ENCODE measurements at places on chromosomes 6 and 20. TPM values are rescaled to one million over a fixed set of nuclear protein-coding genes. Genes with fewer than 3 reads are reported as not detected.

Gene MMUT
- total RNA-seq = 16.2 TPM

Gene BMP5
- total RNA-seq = 0.36 TPM

Gene CEP57L1
- total RNA-seq = 23.6 TPM

Gene ERMARD
- 23.3 TPM for total RNA-seq

Gene SOX18
- total RNA-seq = under 0.01 TPM

Gene PNPLA1
- total RNA-seq = not detected

Gene EEF1A2
- total RNA-seq = not detected

Gene BPIFB2
- not detected for total RNA-seq

Gene TMC2
- not detected for total RNA-seq

Gene FAM83C
- total RNA-seq = not detected

Gene PLEKHG1
- 0.88 TPM for total RNA-seq

Gene POPDC3
- total RNA-seq = 32.6 TPM

Gene UBE2J1
- total RNA-seq = 44.5 TPM

Gene TNNC2
- total RNA-seq = 0.29 TPM

Gene CRISP3
- not detected for total RNA-seq

Gene DLL1
- 0.36 TPM for total RNA-seq

Gene DEFB132
- total RNA-seq = not detected

Gene PREX1
- 12.7 TPM for total RNA-seq

Gene SPINT3
- total RNA-seq = not detected

Gene PPP1R3G
- 3.3 TPM for total RNA-seq

Gene OR2B6
- total RNA-seq = not detected

Gene UBD
- total RNA-seq = not detected

Gene NKX2-2
- not detected for total RNA-seq

Gene ENPP4
- 10.0 TPM for total RNA-seq

Gene SMLR1
- not detected for total RNA-seq

Gene TFAP2A
- total RNA-seq = 0.36 TPM

Gene COL19A1
- not detected for total RNA-seq

Gene SLC18B1
- total RNA-seq = 6.9 TPM

Gene SAPCD1
- 0.59 TPM for total RNA-seq

Gene OOEP
- total RNA-seq = 0.36 TPM

Gene ADAM33
- total RNA-seq = 3.5 TPM

Gene ABHD16B
- total RNA-seq = not detected

Gene ASF1A
- total RNA-seq = 16.2 TPM

Gene NKAIN4
- total RNA-seq = not detected

Gene GPR6
- total RNA-seq = not detected

Gene CBLN4
- total RNA-seq = under 0.01 TPM

Gene TP53TG5
- total RNA-seq = not detected

Gene PSORS1C2
- not detected for total RNA-seq

Gene SCGN
- not detected for total RNA-seq

Gene GLP1R
- not detected for total RNA-seq

Gene LHFPL5
- not detected for total RNA-seq

Gene PRKN
- 2.9 TPM for total RNA-seq

Gene MYLK4
- total RNA-seq = 0.36 TPM

Gene ZNF76
- total RNA-seq = 22.7 TPM

Gene KIAA1755
- 2.7 TPM for total RNA-seq

Gene SYCP2
- total RNA-seq = 1.4 TPM

Measured in osteoblast (primary cell).